ENCODE measurements at places on chromosomes 2 and 18.

DNA sequence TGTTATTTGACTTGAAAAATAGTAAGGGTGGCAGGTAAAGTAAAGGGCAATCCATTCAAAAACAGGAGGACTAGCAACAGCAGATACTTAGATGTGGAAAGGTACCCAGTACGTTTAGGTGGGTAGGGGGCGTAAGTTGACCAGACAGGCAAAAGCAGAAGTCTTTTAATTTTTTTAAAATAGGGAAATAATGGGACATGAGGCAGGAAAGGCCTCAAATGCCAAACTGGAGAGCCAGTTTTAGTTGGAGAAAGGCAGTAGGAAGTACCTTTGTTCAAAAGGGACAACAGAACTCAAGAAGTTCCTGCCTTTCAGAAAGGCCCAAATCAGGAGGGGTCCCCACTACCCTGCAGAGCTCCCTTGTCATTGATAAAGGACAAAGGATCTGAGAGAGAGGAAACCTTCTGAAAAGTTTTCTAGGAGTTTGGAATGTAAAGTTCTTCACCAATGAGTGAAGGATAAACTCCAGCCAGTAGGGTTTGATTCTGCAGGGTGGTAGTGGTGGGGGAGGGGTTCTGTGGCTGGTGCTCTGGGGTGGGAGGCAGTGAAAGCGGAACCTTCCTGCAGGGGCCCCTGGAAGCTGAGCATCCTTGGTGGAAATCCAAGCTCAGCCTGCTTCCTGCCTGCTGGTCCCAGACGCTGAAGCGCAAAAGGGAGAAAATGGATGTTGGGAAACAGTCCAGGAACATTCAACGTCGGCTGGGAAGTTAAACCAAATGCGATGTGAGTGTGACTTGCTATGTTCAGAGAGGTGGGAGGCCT is 40.1 kb downstream of the TMEM17 start:
- no peak for DNase-seq

GRCh38 chr18:48842259-48843061 is 108.3 kb downstream of the SMAD7 start:
- DNase-seq = no peak

GRCh38 chr2:121858847-121859246 is 103.4 kb downstream of the TSN start:
- DNase-seq = no peak

- no peak for DNase-seq
Measured at GRCh38 chr2:65076345-65076710, 20.1 kb downstream of the CEP68 start.

- DNase-seq = no peak
Measured at GRCh38 chr2:32135409-32135808, 30.3 kb upstream of the SLC30A6 start.

DNA sequence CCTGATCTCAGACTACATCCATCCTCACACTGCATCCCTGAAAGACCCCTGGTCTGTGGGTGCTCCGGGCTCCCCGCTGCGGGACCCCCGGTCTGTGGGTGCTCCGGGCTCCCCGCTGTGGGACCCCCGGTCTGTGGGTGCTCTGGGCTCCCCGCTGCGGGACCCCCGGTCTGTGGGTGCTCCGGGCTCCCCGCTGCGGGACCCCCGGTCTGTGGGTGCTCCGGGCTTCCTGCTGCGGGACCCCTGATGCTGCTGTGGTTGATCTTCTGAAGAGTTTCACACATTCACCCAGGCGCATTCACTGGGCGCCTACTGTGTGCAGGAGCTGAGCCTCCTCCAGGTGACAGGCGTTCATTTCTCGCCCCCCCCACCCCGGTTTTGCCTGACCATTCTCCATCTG is 162.7 kb upstream of the SALL3 start:
- no peak for DNase-seq

Data from HL-60 (cell line).